Esophagus squamous epithelium (tissue), 5 donors: ENCODE measurements at places on chromosomes 3 and 15.

DNA sequence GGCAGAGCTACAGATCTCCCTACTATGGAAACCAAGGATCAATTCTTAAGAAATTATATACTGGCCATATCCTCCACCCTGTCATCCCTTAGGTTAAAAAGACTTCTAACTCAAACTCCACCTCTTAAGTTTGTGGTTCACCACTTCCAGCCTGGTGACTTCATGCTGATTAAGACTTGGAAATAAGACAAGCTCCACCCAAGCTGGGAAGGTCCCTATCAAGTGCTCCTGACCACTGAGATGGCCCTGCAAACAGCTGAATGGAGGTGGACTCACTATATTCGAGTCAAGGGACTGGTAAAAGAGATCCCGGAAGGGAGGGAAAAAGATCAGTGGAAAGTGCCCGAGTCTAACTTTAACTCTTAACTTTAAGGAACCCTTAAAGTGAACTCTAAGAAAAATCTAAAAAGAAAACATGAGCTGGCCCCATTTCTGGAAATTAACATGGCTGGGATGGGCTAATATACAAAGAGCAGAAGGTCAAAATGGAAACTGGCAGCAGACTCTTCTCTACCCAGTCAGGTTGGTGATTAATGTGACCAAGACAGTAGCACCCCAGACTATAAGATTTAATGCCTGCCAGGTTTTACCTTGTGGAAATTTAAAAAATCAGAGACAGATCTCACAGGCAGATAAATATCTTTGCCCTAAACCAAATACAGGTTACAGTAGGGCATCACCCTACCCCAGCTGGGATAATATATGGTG, 43.9 kb downstream of the PPCDC start:
- DNase-seq = no peak

- no peak for DNase-seq
Observed at GRCh38 chr15:64058279-64058678, 12.0 kb upstream of the DAPK2 start.

GRCh38 chr15:68298336-68298735, 20.8 kb downstream of the FEM1B start:
- no peak for DNase-seq

GRCh38 chr3:53478921-53479664, 15.3 kb upstream of the CACNA1D start:
- no peak for DNase-seq

GRCh38 chr3:136186344-136186743, 9.8 kb downstream of the MSL2 start:
- no peak for DNase-seq
